Activated CD4-positive, alpha-beta T cell treated with anti-CD3 and anti-CD28 coated beads, Interleukin-2, amount 10 ng/mL, durations not matched to agents 7 days and 5 days (primary cell): ENCODE measurements at places on chromosomes 2 and 18.

GRCh38 chr2:46921676-46922448 lies 6.3 kb upstream of the MCFD2 start:
- DNase-seq = no peak
- peaks cover 43% of the 10 kb centered on the region for H3K4me1 ChIP-seq
- H3K4me3 ChIP-seq = no peak overlapping the region
- peaks cover 17% of the 10 kb centered on the region for H3K36me3 ChIP-seq

DNA sequence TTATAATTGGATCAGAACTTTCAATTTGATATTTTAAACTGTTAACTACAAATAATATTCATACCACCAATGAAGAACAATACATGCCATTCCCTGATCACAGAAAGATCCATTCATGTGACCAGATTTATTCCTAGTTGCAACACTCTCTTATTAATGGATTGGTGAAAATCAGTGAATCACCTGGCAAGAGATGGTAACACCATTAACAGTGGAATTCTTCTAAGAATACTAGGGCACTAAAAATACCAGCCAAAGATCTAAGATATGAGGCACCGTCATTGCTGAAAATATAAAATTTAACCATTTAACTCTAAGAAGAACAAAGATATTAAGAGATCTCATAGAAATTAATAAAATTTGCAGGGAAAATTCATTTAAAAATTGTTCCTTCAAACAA lies 58.1 kb downstream of the MAP4K3 start:
- H3K4me3 ChIP-seq = no peak overlapping the region
- peaks cover 10% of the 10 kb centered on the region for H3K36me3 ChIP-seq
- H3K27me3 ChIP-seq = no peaks in the 10 kb centered on the region
- H3K4me1 ChIP-seq = peaks cover 7% of the 10 kb centered on the region
- no peak for DNase-seq
- no peak overlapping the region for H3K27ac ChIP-seq

DNA sequence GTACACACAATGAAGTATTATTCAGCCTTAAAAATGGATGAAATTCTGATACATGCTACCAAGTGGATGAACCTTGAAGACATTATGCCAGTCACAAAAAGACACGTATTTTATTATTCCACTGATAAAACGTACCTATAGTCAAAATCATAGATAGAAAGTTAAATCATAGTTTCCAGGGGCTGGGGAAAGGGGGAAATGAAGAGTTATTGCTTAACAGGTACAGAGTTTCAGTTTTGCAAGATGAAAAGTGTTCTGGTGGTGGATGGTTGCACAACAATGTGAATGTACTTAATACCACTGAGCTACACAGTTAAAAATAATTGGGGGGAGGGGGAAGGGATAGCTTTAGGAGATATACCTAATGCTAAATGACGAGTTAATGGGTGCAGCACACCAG lies 279.0 kb upstream of the STON1 start:
- DNase-seq = no peak
- H3K4me3 ChIP-seq = no peak overlapping the region
- no peaks in the 10 kb centered on the region for H3K36me3 ChIP-seq
- no peaks in the 10 kb centered on the region for H3K27me3 ChIP-seq
- no peak overlapping the region for H3K27ac ChIP-seq
- H3K4me1 ChIP-seq = peaks cover 21% of the 10 kb centered on the region

GRCh38 chr2:108575132-108575966 lies 41.1 kb downstream of the LIMS1 start:
- no peaks in the 10 kb centered on the region for H3K36me3 ChIP-seq
- peaks cover 10% of the 10 kb centered on the region for H3K4me1 ChIP-seq
- no peaks in the 10 kb centered on the region for H3K27me3 ChIP-seq
- no peak overlapping the region for H3K4me3 ChIP-seq

GRCh38 chr2:120345608-120346007 lies 328 bp upstream of the INHBB start:
- no peaks in the 10 kb centered on the region for H3K36me3 ChIP-seq
- H3K27ac ChIP-seq = no peak overlapping the region
- peaks cover 68% of the 10 kb centered on the region for H3K27me3 ChIP-seq
- no peak overlapping the region for H3K4me3 ChIP-seq
- peaks cover 16% of the 10 kb centered on the region for H3K4me1 ChIP-seq

DNA sequence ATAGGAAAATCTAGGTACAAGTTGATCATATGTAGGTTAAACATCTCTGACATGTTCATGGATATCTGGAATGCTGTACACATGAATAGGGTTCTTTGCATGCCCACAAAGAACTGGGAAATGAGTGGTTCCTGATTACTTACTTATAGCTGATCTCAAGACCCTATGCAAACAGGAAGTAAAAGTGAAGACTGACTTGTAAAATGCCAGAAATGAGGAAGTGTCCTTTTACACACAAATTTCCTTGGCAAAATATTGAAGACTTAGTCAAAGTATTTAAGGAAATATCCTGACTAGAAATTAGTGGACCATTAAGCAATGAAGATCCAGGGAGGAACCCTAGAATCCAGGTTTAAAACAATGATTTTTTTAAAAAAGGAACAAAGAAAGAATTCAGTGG lies 203.7 kb upstream of the DLGAP1 start:
- DNase-seq = no peak
- H3K36me3 ChIP-seq = no peaks in the 10 kb centered on the region
- H3K4me3 ChIP-seq = no peak overlapping the region

DNA sequence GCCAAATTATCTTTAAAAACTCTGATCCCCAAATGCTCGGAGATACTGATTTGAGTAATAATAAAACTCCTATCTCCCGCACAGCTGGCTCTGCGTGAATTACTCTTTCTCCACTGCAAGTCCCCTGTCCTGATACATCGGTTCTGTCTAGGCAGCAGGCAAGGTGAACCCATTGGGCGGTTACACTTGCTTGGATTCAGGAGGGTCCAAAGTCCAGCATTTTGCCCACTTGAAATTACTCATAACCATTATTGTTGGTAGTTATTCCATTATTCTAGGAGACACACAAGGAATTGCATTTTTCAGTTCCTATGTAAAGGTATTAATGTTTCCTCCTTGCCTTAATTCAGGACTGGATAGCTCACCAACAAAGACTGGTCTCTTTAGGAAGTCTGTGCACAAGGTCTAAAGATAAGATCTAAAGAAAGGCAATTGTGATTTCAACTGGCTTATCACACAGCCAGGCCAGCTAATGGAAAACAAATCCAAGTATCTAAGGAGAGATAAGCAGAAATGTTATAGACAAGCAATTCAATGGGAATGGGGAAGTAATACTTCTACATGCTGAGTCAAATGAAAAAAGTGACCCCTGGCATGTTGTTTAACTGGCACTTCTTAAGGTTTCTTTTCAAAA lies 23.2 kb upstream of the NPC1 start:
- no peak for DNase-seq
- H3K27ac ChIP-seq = no peak overlapping the region
- no peaks in the 10 kb centered on the region for H3K4me1 ChIP-seq
- no peaks in the 10 kb centered on the region for H3K36me3 ChIP-seq
- no peaks in the 10 kb centered on the region for H3K27me3 ChIP-seq

DNA sequence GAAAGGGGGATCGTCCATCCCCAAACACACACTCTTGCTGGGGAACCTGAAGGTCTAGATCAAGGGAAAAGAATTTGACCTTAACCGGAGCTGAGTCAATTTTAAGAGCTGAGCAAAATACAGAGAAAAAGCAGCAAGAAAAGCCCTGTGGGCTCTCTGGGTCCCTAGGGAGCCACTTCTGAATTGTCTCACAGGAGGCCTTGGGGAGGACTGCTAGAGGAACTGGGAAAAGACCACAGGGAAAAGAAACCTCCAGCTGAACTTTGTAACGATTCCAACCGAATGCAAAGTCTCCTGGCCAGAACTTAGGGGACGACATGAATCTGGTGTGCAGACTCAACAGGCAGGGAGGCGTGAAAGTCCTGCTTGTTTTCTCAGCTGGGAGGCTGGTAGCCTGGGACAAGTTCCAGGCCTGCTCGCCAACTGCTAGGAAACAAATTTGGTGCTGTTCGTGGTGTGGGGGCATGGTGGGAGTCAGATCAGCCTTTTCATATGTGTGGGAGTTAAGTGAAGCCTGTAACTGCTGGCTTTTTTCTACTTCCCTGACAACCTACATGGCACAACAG lies 644.6 kb upstream of the CNTNAP5 start:
- DNase-seq = no peak
- H3K27me3 ChIP-seq = no peaks in the 10 kb centered on the region
- H3K4me3 ChIP-seq = no peak overlapping the region

GRCh38 chr2:219714681-219715400 lies 87.4 kb downstream of the SLC4A3 start:
- DNase-seq = no peak
- H3K4me3 ChIP-seq = no peak overlapping the region
- H3K27me3 ChIP-seq = peaks cover 11% of the 10 kb centered on the region
- H3K4me1 ChIP-seq = no peaks in the 10 kb centered on the region

- H3K36me3 ChIP-seq = peaks cover 7% of the 10 kb centered on the region
- DNase-seq = no peak
- H3K27ac ChIP-seq = no peak overlapping the region
- peaks cover 57% of the 10 kb centered on the region for H3K4me1 ChIP-seq
Observed at GRCh38 chr2:32068-32467, 14.2 kb downstream of the FAM110C start.

GRCh38 chr18:62569081-62569655 lies 46.3 kb downstream of the ZCCHC2 start:
- H3K27ac ChIP-seq = no peak overlapping the region
- H3K27me3 ChIP-seq = no peaks in the 10 kb centered on the region
- peaks cover 75% of the 10 kb centered on the region for H3K36me3 ChIP-seq
- no peak overlapping the region for H3K4me3 ChIP-seq

- no peak for DNase-seq
- H3K4me3 ChIP-seq = no peak overlapping the region
- H3K27ac ChIP-seq = no peak overlapping the region
- H3K27me3 ChIP-seq = peaks cover 38% of the 10 kb centered on the region
Observed at GRCh38 chr2:166373105-166373504, 2.6 kb downstream of the SCN9A start.

DNA sequence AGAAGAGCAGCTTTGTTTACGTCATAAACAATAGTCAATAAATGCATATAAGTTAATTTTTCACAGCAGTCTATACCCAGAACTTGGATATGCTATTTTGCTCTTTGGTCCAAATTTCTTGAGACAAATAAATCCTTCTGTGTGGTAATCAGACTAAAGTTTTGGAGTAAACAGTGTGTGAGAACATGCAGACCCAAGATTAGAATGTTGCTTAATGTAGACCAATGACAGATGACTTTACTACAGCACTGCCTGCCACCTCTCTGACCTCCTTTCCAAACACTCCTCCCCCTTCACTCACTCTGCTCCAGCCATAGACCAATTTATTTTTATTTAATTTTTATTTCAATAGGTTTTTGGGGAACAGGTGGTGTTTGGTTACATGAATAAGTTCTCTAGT lies 115.3 kb upstream of the TANK start:
- DNase-seq = no peak
- no peaks in the 10 kb centered on the region for H3K36me3 ChIP-seq
- no peak overlapping the region for H3K4me3 ChIP-seq
- H3K27me3 ChIP-seq = peaks cover 25% of the 10 kb centered on the region
- H3K27ac ChIP-seq = no peak overlapping the region

GRCh38 chr2:150575861-150576260 lies 88.4 kb upstream of the RND3 start:
- H3K27ac ChIP-seq = no peak overlapping the region
- no peaks in the 10 kb centered on the region for H3K36me3 ChIP-seq
- no peaks in the 10 kb centered on the region for H3K27me3 ChIP-seq
- DNase-seq = no peak

DNA sequence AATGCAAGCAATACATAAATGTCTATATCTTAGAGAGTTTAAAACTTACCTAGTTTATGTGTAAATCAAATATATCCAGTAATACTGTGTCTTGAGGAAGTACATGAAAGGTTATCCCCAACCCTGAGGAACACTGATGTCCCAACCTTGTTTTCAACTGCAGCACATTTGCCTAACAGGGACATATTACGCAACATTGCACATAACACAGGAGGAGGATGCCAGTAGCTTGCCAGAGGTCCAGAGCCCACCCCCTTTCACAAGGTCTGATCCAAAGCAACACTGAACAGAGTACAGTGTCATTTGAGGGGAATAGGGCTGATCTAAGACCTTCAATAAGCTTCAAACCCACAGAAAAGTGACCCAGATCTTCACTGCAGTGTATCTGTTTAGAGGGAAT lies 678.5 kb downstream of the ARHGAP15 start:
- no peaks in the 10 kb centered on the region for H3K27me3 ChIP-seq
- DNase-seq = no peak
- H3K36me3 ChIP-seq = no peaks in the 10 kb centered on the region
- H3K4me3 ChIP-seq = no peak overlapping the region

GRCh38 chr18:62987859-62988258 lies 272.5 kb downstream of the PHLPP1 start:
- peaks cover 10% of the 10 kb centered on the region for H3K27me3 ChIP-seq
- no peaks in the 10 kb centered on the region for H3K36me3 ChIP-seq
- H3K27ac ChIP-seq = no peak overlapping the region
- no peak for DNase-seq
- H3K4me3 ChIP-seq = no peak overlapping the region
